ENCODE measurements at places on chromosomes 16 and 17. TPM values are rescaled to one million over a fixed set of nuclear protein-coding genes. Genes with fewer than 3 reads are reported as not detected.

The SMIM5 gene
- not detected for total RNA-seq

The GDPD1 gene
- total RNA-seq = 2.2 TPM

The CCDC78 gene
- 2.7 TPM for total RNA-seq

The AANAT gene
- total RNA-seq = not detected

The CCT6B gene
- total RNA-seq = 0.60 TPM

The SOX9 gene
- total RNA-seq = 50.5 TPM

The SYNGR3 gene
- total RNA-seq = 1.8 TPM

The OTOP3 gene
- not detected for total RNA-seq

The C16orf54 gene
- total RNA-seq = not detected

The CDH3 gene
- total RNA-seq = 449 TPM

The SLC16A5 gene
- total RNA-seq = 3.4 TPM

The IRF8 gene
- total RNA-seq = not detected

The PDILT gene
- total RNA-seq = not detected

The GNGT2 gene
- total RNA-seq = not detected

The TBX6 gene
- 1.3 TPM for total RNA-seq

The ITGAL gene
- total RNA-seq = not detected

The CFAP119 gene
- total RNA-seq = 7.8 TPM

The SOCS1 gene
- 6.3 TPM for total RNA-seq

The MMP28 gene
- 4.5 TPM for total RNA-seq

The LYRM1 gene
- 24.9 TPM for total RNA-seq

The CCL1 gene
- not detected for total RNA-seq

The DNAAF8 gene
- 0.31 TPM for total RNA-seq

The OR4D1 gene
- total RNA-seq = not detected

The LRRC46 gene
- total RNA-seq = 0.25 TPM

The PTRH2 gene
- 38.2 TPM for total RNA-seq

All from foreskin keratinocyte (primary cell).